ENCODE measurements at places on chromosomes 6 and 20.
A peak's percentile ranks its signal among the peaks of the same experiment; 100 is the strongest.

DNA sequence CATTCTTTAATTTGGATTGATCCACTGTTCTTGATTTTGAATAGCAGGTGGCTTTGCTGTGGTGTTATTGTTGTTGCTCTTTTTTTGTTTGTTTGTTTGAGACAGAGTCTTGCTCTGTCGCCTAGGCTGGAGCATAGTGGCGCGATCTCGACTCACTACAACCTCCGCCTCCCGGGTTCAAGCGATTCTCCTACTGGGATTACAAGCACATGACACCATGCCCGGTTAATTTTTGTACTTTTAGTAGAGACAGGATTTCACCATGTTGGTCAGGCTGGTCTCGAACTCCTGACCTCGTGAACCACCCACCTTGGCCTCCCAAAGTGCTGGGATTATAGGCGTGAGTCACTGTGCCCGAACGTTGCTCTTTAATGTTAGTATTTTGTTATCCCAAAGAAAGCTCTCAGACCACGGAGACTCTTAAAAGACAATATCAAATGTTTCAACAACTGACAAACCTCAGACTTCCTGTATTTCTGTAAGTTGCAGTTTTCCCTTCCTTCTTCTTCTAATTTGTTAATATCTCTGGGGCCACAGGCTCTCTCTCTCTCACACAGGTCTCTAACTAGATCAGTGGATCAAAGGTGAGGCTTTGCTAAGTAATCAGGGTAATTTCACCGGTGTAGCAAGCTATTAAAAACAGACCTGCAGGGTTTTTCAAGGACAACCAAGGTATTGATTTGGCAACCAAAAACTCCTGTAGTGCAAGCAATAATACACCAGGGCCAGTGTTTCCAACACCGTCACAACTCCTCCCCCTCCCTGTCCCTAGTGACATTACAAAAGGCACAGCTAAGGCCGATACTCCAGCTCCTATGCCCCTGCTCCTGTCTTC lies 48.8 kb upstream of the ZNF217 start:
- no peaks in the 10 kb centered on the region for H3K36me3 ChIP-seq
- H3K4me3 ChIP-seq, result peak overlapping the region; percentile 23
- peak; percentile 23 for DNase-seq
- no peaks in the 10 kb centered on the region for H3K27me3 ChIP-seq

DNA sequence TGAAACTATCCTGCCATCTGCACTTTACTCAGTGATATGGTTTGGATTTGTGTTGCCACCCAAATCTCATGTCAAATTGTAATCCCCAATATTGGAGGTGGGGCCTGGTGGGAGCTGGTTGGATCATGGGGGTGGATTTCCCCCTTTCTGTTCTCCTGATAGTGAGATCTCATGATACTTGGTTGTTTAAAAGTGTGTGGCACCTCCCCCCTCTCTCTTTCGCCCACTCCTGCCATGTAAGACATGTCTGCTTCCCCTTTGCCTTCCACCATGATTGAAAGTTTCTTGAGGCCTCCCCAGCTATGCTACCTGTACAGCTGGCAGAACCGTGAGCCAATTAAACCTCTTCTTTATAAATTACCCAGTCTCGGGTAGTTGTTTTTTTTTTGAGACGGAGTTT lies 18.0 kb downstream of the PIGT start:
- H3K36me3 ChIP-seq, result no peaks in the 10 kb centered on the region
- H3K27me3 ChIP-seq, result no peaks in the 10 kb centered on the region
- peaks cover 7% of the 10 kb centered on the region for H3K4me1 ChIP-seq
- H3K4me3 ChIP-seq, result no peak overlapping the region
- H3K27ac ChIP-seq, result no peak overlapping the region

DNA sequence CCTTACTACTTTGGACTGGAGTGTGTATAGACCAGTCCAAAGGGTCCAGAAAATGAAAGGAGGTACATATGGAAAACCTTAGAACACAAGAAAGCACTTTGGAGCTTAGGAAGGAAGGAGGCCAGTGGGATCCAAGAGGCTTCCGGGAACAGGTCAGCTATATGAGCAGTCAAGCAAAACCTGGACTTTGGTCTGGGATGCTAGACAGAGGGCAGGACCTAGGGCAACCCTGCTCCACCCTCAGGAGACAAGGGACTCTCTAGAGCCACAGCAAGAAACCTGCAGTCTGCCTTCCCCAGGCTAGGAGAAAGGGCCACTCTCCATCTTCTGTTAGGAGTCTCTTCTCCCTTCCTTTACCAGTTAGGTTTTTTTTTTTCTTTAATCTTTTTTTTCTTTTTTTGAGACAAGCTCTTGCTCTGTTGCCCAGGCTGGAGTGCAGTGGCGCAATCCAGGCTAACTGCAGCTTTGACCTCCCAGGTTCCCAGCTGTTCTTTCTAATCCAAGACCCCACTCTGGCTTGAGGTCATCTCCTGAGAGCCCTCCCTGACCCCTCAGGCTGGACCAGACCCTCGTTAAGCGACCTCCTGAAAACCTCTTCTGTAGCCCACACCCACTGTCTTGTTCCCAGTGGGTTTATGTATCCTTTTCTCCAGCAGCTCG lies 4.6 kb downstream of the KCNK5 start:
- H3K36me3 ChIP-seq, result no peaks in the 10 kb centered on the region
- H3K4me3 ChIP-seq, result no peak overlapping the region
- H3K27ac ChIP-seq, result no peak overlapping the region
- H3K27me3 ChIP-seq, result no peaks in the 10 kb centered on the region
- DNase-seq, result no peak

DNA sequence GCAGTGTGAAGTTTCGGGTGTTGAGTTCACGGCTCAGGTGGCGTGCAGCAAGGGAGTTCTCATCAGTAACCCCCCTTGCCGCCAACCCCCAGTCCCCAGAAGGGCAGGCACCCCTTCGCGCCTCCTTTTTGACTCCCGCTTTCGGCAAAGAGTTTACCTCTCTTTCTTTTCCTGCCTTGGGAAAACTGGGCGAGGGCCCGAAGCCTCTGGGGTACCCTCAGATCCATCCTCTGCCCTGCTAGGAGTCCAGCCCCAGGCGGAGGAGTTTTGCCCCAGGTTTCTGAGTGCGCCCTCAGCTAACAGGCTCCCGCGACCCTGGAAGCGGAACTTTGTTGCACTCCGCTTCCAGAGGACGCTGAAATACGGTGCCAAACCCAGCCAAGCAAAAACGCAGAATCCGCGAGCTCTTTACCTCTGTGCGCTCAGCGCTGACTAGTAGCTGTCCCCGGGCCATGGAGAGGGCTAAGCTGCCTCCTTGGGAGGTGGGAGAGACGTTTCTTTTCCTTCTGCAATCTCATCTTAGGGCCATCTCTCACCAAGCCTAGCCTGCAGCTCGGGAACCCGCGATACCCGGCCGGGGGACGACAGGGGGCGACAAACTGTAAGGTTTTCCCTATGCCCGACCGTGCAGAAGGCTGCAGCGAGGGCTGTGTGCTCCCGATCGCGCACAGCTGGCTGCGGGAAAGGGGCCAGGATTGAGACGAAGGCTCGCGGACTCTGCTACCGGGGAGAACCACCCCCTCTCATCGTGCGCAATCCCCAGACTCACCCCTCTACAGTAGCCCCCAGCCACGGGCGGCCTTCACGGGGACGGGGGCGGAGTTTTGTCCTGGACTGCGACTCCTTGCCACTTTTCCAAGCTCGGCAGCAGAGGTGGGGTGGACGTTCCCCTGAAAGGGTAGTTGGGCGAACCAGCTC lies 2.7 kb upstream of the PAX1 start:
- DNase-seq, result no peak
- peaks cover 12% of the 10 kb centered on the region for H3K27me3 ChIP-seq
- H3K4me3 ChIP-seq, result no peak overlapping the region
- no peaks in the 10 kb centered on the region for H3K4me1 ChIP-seq
- H3K36me3 ChIP-seq, result no peaks in the 10 kb centered on the region
- H3K27ac ChIP-seq, result no peak overlapping the region

- H3K27me3 ChIP-seq, result no peaks in the 10 kb centered on the region
- DNase-seq, result no peak
- H3K4me1 ChIP-seq, result no peaks in the 10 kb centered on the region
- no peak overlapping the region for H3K27ac ChIP-seq
- no peak overlapping the region for H3K4me3 ChIP-seq
- H3K36me3 ChIP-seq, result no peaks in the 10 kb centered on the region
These were observed 17.4 kb upstream of the CTNNBL1 start for GRCh38 chr20:37676440-37676839.

GRCh38 chr20:61426352-61426751 lies 174.3 kb downstream of the CDH4 start:
- DNase-seq, result no peak
- H3K27ac ChIP-seq, result no peak overlapping the region
- H3K4me1 ChIP-seq, result no peaks in the 10 kb centered on the region
- no peaks in the 10 kb centered on the region for H3K27me3 ChIP-seq
- H3K36me3 ChIP-seq, result no peaks in the 10 kb centered on the region

DNA sequence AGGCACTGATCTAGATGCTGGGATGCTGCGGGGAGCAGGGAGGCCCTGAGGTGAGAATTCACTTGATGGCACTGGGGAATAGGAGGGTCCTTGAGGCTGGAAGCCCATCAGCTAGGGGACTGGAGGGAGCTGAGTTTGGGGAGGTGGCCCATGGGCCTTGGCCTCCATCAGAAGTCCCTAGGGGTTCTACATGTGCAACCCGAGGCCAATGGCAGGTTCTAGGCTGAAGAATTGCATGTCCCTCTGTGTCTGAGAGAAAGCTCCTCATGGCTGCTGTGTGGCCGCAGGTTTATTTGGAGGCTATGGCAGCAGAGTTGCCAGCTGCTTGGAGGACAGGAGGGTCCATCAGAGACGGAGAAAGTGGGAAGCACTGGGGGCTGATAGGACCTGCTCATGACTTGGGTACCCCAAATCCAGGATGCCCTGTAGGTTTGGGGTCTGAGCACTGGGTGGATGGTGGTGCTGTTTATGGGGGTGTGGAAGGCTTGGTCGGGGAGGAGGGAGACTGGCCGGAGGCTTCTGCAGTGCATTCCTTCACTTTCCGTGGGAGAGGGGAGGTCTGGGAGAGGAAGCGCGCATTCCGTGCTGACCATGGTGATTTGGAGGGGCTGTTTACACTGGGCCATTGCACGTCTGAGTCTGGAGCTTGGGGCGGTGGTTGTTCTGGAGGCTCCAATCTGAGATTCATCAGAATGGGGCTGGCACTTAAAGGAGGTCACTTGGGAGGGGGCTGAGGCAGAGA lies 24.8 kb upstream of the PHACTR3 start:
- no peaks in the 10 kb centered on the region for H3K4me1 ChIP-seq
- no peak for DNase-seq
- H3K27me3 ChIP-seq, result no peaks in the 10 kb centered on the region

DNA sequence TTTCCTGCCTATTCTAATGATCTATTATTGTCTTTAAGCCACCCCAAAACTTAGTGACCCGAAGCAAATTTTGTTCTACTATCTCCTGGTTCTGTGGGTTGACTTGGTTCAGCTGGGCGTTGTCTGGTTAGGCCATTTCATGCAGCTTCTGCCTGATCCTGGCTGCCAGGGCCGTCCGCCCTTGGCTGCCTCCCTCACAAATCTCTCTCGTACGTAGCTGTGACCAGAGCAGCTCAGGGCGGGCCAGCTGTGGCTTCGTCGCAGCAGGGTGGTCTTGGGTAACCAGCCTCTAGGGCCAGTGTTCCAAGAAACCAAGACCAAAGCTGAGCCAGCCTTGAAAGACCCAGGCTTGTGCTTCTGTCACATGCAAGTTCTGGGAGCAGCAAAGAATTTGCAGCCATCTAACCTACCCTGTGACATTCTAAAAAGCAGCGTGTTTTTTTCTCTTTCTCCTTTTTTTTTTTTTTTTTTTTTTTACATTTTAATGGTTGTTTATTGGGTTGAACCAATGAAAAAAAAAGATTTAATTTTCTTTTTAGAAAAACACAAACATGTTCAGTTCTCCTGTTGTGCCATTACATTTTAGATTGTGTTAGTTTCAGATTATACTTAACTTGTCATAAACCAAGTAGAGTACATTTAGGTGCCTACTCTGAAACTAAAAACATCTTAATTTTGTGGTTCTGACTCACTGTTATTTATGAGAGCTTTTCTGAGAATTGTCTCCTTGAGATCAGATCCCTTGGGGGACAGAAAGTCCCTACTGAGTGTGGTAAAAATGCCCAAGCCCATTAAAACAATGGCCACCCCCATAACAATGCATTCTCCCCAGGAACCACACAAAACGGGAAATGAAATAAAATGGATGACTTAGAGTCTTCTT lies 83.9 kb downstream of the ZDHHC14 start:
- H3K27ac ChIP-seq, result no peak overlapping the region
- peaks cover 7% of the 10 kb centered on the region for H3K4me1 ChIP-seq
- no peak overlapping the region for H3K4me3 ChIP-seq
- no peak for DNase-seq

GRCh38 chr6:24385536-24386269 lies 17.0 kb upstream of the MRS2 start:
- no peaks in the 10 kb centered on the region for H3K36me3 ChIP-seq
- no peak overlapping the region for H3K27ac ChIP-seq
- H3K4me1 ChIP-seq, result no peaks in the 10 kb centered on the region
- DNase-seq, result no peak
- no peaks in the 10 kb centered on the region for H3K27me3 ChIP-seq
- no peak overlapping the region for H3K4me3 ChIP-seq

- no peaks in the 10 kb centered on the region for H3K27me3 ChIP-seq
- DNase-seq, result no peak
- no peak overlapping the region for H3K4me3 ChIP-seq
- H3K4me1 ChIP-seq, result no peaks in the 10 kb centered on the region
- no peak overlapping the region for H3K27ac ChIP-seq
These were observed 177.7 kb downstream of the KLHL32 start for GRCh38 chr6:97102145-97102790.
